ENCODE measurements at places on chromosomes 7 and 10.

GRCh38 chr7:55307123-55307916, 57.8 kb upstream of the LANCL2 start:
- no peak for DNase-seq

DNA sequence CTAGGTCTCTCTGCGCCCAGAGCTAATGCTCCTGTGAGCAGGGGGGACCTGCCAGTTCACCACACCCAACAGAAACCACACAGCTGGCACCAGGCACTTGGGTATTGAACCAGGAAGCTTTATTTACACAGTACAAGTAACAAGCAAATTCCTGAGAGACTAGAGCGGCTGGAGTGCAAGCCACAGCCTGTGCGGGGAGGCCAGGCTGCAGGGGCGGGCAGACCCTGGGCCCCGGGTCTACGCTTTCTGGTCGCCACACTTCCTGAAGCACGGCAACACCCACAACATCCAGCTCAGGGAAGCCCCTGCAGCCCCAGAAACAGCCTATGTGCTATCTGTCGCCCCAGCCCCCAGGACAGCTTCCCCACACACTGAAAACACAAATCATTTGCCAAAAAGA, 125.0 kb downstream of the FAM53B start:
- no peak for DNase-seq

- no peak for DNase-seq
Observed at GRCh38 chr10:128576336-128576735, 450.1 kb upstream of the MKI67 start.

DNA sequence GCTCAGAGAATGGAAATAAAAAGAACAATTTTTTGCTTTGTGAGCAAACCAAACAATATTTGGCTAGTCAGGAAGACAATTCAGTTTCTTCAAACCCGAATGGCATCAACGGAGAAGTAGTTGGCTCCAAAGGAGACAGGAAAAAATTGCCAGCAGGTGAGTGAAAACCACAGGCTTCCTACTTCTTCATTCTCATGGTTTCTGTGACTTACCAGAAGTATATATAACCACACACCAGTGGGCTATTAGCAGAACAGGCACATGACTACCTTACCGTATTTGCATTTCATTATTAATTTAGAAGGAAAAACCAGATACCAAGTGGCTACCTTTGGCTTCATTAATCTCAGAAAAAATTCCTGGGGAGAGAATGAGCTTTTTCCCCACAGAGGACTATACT, 8.8 kb downstream of the TDRD1 start:
- no peak for DNase-seq

GRCh38 chr7:4144811-4145510, 537.1 kb upstream of the FOXK1 start:
- DNase-seq = no peak

DNA sequence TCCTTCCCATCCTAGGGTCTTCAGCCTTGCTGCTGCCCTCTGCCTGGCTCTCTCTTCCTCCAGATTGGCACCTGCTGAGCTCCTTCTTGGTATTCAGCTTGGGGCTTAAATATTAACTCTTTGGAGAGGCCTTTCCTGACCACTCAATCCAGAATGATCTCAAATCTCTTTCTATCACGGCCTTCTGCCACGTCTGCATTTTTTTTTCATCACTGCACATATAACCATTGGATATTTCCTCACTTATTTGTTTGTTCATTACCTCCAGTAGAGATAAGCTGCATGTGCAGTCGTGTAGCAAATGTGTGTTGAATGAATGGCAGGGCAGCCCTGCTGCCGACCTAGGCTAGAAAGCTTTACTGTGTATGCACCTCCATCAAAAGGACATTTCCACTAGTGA, 51.6 kb upstream of the MPP7 start:
- no peak for DNase-seq

DNA sequence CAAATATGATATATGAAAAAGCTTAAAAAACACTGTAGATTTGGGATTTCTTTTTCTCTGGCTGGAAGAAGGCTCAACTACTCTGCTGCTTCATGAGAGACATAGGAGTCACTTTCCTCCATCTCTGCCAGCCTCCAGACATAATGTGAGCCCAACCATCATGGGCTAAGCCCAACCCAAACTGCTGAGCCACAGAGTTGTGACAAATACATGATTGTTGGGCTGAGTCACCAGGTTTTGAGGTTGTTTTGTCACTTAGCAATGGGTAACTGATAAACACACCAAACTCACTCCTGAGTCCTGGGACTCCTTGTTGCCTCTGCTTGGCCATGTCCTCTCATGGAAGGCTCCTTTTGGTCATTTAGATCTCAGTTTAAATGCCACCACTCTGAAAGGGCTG, 381.8 kb upstream of the FZD8 start:
- no peak for DNase-seq

GRCh38 chr7:105623378-105623777, 42.1 kb upstream of the EFCAB10 start:
- DNase-seq = no peak

DNA sequence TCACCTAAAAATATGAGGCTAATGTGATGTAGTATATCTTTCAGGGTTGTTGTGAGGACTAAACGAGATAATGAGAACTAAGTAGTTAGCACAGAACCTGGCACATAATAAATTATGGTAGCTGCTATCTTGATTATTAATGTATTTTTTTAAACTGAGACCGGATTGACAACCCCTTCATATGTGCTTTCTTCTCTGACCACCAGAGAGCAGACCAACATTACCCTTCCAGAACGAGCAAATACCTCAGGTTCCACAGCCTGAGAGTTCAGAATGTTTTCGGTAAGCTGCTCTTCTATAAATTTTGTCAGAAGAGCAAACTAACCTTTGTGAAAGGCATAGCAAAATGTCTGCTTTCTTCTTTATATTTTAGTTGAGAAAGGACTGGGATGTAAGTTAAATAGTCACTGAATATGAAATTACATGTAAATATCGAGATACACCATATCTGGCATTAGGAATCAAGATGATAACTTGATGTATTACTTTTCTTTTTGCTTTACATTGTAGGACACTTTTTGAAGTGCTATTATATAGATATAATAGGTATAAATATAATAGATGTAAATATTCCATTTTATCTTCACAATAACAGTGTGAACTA, 13.6 kb upstream of the BPGM start:
- no peak for DNase-seq

- DNase-seq = no peak
Observed at GRCh38 chr10:114917927-114918672, 19.9 kb upstream of the TRUB1 start.

DNA sequence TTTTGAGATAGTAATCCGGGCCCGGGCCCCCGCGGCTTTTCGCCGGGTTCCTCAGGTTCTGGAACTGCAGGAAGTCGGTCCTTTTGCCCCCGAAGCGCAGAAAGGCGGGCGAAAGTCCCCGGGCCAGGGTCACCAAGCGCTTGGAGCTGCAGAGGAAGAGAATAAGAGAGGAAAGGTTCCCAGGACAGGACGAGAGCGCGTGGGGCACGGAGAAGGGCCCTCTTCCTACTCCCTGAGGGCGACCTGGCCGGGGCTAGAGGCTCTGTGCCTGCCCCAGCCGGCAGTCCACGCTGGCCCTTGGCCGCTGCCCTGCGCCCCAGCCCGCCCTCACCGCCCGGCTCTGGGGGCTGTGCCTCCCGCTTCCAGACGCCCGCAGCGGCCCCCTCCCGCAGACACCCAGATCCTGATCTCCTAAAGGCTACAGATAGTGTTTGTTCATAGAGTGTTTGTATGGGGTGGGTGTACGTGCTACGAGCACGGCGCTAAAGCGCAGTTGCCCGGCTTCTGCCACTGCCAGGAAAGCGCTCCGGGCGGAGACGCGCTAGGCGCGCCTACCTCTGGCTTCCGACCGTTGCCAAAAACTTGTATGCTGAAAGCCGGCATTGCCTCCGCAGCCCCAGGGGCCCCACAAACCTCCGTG, 3.2 kb downstream of the HPSE2 start:
- DNase-seq = no peak

GRCh38 chr10:1855911-1856310, 118.6 kb upstream of the ADARB2 start:
- DNase-seq = no peak

- DNase-seq = peak; percentile 74
Observed at GRCh38 chr7:26078437-26079336, 73.3 kb upstream of the NFE2L3 start.

- DNase-seq = no peak
Observed at GRCh38 chr10:7763929-7764328, 23.9 kb downstream of the KIN start.

- no peak for DNase-seq
Observed at GRCh38 chr7:105250706-105251105, 138.0 kb downstream of the SRPK2 start.

- no peak for DNase-seq
Observed at GRCh38 chr7:26192485-26193087, 8.0 kb downstream of the HNRNPA2B1 start.

- DNase-seq = no peak
Observed at GRCh38 chr7:158345731-158346130, 241.9 kb downstream of the PTPRN2 start.

- peak; percentile 27 for DNase-seq
Observed at GRCh38 chr7:99141841-99142726, 1.8 kb downstream of the SMURF1 start.

GRCh38 chr7:100015232-100016214, at the start of gene ZKSCAN1:
Gene ZKSCAN1, plus strand, starts transcription at chr7:100015596. Its CDS starts 7,911 bp downstream, at chr7:100023507.
- DNase-seq = peak; percentile 74

GRCh38 chr7:51455513-51455912, 138.9 kb upstream of the COBL start:
- DNase-seq = no peak

GRCh38 chr7:98881561-98882315, 3.4 kb downstream of the TRRAP start:
- no peak for DNase-seq

GRCh38 chr7:124652237-124652636, 113.4 kb downstream of the GPR37 start:
- no peak for DNase-seq

- DNase-seq = no peak
Observed at GRCh38 chr7:132977234-132977633, 104.7 kb downstream of the CHCHD3 start.

- no peak for DNase-seq
Observed at GRCh38 chr10:131315344-131315743, 3.8 kb upstream of the TCERG1L start.

DNA sequence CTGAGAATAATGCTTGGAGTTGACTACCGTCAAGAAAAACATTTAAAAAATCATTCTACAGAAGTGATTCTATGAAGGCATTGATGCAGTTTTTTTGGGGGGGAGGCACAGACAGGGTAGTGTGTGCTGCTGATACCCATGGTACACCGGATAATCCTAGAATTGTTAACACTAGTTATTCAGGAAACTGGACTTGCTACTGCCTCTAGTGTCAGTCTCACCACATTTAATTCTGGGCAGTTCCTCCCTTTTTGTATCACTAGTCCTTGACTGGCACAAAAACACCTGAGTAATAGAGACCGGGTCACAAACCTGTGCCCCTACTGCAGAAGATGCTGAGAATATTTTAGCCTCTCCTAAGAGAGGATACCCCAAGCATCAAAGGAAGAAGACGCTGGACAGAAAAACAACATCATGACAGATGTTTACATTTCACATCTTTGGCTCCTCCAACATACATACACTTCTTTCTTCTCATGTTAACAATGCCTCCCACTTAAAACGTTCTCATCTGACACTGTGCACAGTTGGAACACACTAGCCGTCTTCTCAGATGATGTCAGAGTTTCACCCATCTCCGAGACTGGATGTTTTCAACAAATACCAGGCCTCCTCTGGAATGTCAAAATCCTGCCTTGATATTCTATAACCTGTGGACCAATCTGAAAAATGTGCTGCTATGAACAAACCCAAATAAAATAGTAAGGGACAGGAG, 13.1 kb upstream of the TCAF1 start:
- DNase-seq = no peak

- DNase-seq = no peak
Observed at GRCh38 chr10:133117688-133118071, 30.0 kb downstream of the ADGRA1 start.

DNA sequence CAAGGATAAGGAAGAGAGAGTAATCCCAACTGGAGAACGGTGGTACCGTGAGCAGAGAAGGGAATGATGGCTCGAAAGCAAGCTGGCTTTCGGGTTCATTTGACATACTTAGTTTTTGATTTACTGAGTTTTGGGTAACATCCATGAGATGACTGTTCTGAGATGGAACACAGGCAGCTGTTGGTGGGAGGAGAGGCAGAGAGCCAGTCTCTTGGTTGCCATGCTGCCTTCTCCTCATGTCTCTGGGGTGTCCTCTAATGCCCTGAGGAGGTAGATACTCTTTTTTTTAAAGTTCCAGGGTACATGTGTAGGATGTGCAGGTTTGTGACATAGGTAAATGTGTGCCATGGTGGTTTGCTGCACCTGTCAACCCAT, 76.4 kb upstream of the NRP1 start:
- no peak for DNase-seq

- no peak for DNase-seq
Observed at GRCh38 chr10:306007-306674, 170.9 kb downstream of the ZMYND11 start.

DNA sequence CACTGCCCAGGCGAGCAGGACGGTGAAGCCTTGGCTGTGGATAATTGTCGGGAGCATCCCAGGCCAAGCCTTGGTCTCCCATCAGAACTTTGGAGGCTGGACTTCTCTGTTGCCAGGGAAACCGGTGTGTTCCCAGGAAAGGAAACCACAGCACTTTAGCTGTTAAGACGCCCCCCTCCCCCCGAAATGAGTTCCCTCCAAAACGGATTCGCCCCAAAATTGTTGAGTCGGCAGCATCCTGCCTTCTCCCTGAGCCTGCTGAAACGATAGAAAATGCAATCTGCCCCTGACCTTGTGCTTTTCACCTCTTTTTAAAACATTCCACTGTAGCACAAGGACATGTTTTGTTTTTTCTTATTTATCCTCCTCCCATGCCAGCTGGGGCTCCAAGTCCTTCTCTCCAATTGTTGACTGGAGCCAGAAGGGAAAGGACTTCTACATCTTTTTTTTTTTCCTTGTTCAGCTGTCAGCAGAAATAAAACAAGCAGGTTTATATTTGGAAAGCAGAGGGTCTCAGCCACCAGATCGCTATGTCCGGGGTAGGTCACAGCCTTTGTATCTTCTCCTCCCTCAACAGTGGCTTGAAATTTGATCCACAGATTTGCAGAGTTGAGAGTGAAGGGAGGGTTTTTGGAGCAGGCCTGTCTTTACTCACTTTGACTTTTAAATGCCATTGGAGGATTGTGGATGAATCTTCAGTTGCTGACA, 116.5 kb downstream of the ZMIZ1 start:
- DNase-seq = no peak

DNA sequence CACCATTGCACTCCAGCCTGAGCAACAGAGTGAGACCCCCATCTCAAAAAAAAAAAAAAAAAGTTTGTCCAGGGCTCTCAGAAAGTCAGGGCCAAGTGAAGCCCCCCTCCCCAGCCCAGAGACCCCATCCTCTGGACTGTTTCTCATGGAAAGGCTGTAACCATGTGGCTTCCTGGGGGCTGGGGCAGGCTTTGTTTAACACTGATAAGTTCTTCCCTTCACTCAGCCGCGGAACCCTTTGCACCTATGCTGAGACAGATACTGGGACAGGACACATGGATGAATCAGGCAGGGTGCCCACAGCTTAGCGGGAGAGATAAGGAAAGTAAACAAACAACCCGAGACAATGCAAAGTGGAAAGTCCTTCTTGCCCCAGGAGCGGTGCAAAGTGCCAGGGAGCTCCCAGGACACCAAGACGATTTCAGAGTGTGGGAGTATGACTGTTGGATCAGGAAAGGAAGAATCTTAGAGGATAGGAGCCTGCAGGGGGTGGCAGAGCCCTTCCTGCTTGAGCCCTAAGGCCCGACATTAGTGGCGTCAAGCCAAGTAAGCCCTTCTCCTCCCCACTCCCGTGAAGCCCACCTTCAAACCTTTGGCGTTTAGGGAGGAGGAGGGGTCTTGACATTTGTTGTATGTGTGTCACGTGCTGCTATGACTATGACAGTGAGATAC, 11.6 kb downstream of the MLXIPL start:
- DNase-seq = no peak
